ENCODE measurements at places on chromosomes 5 and 9.

DNA sequence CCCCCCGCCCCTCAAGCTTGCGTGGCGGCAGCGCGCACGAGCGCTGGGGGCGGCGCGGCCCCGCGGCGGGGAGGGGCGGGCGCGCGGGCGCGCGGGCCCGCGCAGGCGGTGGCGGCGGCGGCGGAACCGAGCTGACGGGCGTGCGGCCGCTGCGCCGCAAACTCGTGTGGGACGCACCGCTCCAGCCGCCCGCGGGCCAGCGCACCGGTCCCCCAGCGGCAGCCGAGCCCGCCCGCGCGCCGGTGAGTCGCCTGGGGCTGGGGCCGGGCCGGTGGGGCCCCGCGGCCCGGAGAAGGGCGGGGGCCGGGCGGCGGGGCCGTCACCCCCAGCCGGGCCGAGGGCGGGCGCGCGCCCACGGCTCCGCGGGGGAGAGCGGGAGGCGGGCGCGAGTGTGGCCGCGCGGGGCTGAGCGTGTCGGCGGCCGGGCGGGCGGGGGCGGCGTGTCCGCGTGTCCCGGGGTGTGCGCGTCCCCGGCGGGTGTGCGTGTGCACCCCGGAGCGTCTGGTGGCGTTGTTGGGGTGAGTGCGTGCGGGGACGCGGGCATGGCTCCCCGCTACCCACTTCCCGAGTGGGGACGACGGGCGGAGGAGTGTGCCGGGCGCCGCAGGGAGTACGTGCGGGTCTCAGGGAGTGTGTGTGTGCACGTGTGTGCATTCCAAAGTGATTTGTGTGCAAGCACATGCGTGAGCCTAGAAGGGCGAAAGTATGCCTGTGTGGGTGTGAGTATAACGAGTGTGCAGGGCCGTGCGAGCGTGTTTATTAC is at the start of gene NEK6:
TSS of gene NEK6 (plus strand) at position 106 of the 763 bp plus-strand sequence. CDS start 44,016 bp downstream, outside the sequence.
- DNase-seq = peak; percentile 40

DNA sequence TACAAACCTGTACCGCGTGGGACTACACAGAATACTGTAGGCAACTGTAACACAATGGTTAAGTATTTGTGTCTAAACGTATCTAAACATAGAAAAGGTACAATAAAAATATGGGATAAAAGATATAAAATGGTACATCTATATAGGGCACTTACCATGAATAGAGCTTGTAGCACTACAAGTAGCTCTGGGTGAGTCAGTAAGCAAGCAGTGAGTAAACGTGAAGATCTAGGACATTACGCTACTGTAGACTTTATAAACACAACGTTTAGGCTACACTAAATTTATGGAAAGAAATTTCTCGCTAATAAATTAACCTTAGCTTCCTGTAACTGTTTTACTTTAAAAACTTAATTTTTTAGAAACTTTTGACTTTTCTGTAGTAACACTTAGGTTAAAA is 46.5 kb downstream of the MRPS27 start:
- no peak for DNase-seq

GRCh38 chr9:120080849-120081248 is 499.1 kb downstream of the CDK5RAP2 start:
- DNase-seq = no peak

DNA sequence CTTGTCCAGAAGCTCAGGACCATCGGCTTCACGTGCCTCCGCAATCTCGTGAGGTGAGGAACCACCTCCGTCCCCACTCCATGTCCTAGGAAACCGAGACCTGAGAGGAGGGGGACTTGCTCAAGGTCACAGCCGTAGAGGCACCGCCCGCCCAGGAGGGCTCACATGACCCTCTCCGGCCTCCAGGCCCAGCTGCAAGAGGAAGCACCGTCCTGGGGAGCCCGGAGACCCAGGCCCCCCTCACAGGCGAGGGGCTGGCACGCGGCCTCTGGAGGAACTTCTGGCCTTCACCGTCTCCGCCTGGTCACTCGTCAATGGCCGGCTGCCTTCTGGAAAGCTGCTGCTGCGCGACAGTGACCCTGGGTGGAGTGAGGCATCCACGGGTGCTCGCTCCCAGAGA is 24.2 kb downstream of the FAM78A start:
- DNase-seq = peak; percentile 2

DNA sequence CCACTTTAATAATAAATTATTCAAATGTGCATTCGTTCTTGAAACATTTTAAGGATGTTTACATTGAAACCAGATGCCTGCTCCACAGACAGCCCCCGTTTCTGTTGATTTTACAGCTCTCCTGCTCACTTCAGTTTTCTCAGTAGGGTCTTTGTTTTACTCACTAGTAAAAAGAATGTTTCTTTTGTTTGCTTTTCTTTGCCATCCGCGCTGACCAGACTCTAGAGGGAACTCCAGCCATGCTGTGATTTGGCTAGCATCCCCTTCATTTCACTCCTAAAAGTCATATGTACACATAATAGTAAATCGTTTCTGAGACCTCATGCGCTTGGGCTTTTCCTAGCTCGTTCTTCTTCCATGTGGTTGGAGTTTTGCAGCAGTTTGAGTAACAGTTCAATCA is 28.7 kb upstream of the PALM2AKAP2 start:
- no peak for DNase-seq

DNA sequence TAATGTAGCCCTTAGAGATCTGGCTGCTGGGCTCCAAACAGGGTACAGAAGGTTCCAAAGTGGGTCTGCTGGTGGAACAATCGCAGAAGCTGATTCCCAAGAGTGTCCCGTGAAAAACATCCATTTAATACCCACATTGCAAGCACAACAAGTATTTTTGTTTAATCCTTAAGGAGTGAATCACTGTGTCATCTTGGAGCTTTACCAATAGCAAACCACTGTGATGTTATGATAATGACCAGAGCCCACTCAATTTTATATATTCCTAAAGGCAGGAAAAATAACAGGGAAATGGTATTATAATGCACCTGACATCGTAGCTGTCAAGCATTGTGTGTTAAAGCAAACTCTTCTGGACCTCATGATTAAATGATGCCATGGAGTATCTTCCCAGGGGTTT is 291.9 kb downstream of the FBXL7 start:
- DNase-seq = no peak

DNA sequence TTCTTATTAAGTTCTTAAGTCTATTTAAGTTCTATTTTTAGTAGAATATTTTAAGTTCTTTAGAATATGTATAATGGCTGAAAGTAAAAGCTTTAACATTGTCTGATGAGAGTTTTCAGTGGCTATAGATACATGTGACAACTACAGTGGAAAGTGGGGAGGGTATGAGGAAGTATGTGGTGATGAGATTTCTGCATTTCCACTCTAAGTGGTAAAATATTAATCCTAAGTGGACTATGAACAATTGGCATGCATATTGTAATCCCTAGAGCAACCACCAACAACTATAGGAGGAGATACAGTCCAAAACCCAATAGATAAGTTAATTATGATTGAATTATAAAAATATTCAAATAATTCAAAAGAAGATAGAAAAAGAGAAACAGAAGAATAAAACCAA is 183.6 kb downstream of the GADD45G start:
- DNase-seq = no peak

DNA sequence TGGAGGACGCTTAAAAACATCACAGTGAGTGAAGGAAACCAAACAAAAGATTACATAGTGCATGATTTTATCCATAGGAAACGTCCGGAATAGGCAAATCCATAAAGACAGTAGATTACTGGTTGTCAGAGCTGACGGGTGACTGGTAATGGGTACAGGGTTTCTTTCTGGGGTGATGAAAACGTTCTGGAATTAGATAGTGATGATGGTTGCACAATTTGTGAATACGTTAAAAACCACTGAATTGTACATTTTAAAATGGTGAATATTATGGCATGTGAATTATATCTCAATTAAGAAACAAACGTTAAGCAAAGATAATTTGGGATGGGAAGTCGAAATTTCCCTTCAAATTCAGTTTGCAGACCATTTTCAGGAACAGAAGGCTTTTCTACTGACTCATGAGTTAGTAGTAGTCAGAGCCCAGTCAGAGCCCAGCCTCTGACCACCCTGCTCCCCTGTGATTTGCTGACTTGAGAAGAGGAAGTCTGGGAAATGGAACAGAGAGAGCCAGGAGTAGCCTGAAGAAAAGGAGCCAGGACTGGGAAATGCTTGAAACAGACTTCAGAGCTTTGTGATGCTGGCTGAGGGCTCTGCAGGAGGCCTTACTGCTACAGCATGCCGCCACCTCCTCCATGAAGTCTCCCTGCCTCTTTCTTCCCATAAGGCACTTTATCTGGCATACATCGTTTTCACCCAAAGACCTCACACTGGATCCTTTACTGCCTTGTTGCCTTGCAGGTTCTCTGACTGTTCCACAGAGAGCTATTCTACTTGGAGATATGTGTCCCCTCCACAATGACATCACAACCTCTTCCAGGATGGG is 46.4 kb upstream of the CTNNA1 start:
- DNase-seq = no peak
